ENCODE measurements at places on chromosomes 3 and 15.

- DNase-seq: no peak
Observed at GRCh38 chr3:31999907-32000439, 18.4 kb downstream of the ZNF860 start.

DNA sequence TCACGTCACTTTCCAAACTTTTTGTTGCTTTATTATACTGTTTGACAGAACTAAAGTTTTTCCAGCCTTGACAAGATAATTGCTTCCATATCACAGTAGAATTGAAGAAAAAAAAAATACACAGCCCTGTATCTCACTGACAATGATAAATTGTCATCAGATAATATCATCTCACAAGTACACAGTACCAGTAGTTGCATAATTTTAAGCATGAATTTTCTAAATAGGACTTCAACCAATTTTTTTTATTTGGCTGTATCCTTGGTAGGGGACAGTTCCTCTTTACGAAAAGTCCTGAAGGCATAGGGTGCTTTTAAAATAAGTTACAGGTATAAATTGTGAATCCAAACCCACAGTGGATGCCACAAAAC lies 230.7 kb downstream of the ATP8B4 start:
- DNase-seq: no peak

GRCh38 chr15:37907136-37907535 lies 27.3 kb upstream of the TMCO5A start:
- no peak for DNase-seq

GRCh38 chr3:156108616-156109015 lies 11.8 kb upstream of the KCNAB1 start:
- no peak for DNase-seq

DNA sequence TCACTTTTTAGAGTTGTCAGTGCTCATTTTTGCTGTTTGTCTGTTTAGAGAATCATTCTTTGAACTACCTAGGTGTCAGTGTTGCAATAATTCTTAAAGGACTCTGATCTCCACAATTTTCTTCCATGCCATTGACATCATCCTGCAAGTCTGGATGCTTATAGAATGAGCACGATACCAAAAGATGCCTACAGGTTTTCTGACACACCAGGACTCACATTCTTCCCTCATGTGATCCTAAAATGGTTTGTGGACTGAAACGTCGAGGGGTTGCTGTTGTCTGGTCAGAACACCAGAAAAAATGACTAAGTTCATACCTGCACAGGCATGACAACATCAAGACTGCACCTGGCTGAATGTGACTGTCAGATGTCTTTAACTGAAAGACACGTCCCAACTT lies 95.9 kb downstream of the SEMA5B start:
- no peak for DNase-seq

DNA sequence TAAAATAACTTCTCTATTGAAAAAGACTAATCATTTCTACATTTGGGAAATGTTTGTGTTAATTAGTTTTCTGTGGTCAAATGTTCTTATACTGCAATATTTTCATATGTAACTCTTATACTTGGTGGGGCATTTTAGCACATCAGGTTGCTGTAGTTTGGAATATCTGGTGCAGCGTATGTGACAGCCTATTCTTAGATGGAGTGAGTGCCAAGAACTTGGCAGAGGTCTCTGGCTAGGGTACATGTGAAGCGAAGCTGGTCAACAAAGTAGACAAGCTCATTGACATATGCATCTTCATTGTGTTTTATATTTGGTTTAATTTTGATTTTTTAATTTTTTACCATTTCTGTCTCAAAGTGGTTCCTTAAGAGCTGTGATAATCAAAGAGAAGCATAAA lies 53.2 kb downstream of the CHAC1 start:
- peak; percentile 27 for DNase-seq

DNA sequence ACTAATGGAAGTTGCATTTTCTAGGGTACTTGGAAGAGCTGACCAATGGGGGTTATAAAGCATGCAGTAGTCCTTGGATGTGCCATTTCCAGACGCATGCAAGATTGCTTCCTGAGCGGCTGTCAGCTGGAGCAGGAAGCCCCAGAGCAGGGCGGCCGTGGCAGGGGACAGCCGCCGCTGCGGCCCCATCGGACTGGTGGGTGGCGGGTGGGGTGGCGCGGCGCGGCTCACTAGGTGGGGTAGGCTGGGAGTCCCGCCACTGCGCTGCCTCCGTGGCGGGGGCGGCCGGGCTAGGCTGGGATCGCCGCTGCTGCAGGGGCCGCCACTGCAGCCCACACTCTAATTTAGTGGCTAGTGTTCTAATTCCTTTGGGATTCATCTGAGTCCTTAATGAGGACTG lies 56.5 kb upstream of the FGF7 start:
- no peak for DNase-seq

- no peak for DNase-seq
Observed at GRCh38 chr3:174822320-174822719, 36.8 kb upstream of the NAALADL2 start.

- DNase-seq: no peak
Observed at GRCh38 chr3:127015282-127016042, 32.5 kb downstream of the PLXNA1 start.

- DNase-seq: peak; percentile 63
Observed at GRCh38 chr15:70474471-70475406, 288.6 kb downstream of the UACA start.

GRCh38 chr15:64383760-64384159 lies 2.5 kb upstream of the PCLAF start:
- no peak for DNase-seq

- no peak for DNase-seq
Observed at GRCh38 chr3:15159501-15160136, 46.4 kb upstream of the CAPN7 start.

DNA sequence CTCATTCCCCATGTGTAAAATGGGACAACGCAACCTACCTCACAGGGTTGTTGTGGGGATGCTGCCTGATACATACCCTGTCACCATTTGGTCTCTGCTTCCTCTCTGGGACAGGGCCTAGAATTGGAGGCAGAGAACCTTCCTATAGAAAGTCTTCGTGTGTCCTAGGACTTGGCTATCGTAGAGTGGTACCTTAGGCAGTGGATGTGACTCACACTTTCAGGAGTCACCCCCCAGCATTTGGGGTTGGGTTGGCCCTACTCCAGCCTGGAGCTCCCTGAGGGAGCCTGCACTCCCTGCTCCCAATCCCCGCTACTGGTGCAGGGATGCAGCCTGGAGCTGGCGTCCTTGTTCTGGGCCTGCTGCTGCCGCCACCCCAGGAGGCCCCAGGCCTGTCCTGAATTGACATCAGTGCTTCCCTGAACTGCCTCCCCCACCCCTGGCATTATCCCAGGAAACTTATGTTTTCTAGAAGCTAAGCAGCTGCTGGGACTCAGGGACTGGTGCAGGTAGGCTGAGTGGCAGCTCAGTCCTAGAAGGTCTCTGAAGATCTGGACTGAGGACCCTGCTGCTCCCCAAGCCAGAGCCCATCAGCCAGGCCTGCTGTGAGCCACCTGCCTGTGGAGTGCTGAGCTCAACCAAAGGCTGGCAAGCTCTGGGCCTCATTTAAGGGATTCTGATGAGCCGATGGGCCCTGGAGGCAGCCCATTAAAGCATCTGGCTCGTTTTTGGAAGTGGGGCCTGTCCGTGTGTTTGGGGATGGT lies 9.9 kb downstream of the C15orf39 start:
- no peak for DNase-seq

DNA sequence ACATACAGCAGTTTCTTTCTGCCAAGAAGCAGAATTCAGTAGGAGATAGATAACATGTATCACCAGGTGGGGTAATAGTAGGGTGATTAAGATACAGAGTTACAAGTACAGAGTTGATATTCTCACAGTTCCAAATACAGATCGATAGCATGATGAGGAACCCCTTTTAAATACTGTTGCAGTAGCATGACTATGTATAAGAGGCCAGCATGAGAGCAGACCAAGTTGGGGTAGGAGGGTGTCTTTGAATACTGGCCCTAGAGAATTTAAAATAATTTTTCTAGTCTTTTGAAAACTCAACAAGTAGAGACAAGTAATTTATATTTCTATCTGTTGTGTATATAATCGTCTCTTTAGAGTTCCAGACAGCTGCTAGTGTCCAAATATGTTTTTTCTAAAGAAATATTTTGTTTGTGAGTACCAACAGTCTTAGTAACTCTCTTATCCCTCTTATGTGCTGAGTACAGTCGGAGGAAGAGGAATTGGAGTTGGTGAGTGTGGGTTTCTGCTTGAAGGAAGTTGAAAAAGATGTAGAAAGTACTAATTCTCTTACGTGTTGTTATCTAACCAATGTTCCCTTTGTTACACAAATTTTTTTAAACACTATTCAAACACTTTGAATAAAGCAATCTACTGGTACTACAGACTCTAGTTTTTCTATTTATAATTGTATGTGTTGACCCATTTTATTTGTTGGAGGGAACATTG lies 30.2 kb downstream of the LYSMD4 start:
- DNase-seq: no peak

- DNase-seq: peak; percentile 49
Observed at GRCh38 chr3:71063773-71064290, 519.7 kb downstream of the FOXP1 start.

DNA sequence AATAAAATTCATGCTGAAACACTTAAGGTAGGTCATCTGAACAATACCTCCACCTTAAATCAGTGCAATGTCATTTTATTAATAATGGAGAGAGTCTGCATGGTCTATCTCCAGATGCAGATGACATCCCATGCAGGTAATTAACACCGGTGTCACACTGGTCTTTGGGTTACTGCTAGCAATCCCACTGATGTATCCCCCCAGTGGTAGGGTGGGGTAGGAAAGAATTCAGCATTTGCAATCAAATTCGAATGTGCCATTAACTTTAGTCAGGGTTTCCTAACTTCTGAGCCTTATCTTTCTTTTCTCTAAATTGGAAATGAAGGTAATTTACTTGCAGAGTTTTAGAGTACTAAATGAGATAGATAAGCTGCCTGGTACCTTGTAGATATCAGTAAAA lies 44.4 kb downstream of the KIF15 start:
- DNase-seq: no peak

DNA sequence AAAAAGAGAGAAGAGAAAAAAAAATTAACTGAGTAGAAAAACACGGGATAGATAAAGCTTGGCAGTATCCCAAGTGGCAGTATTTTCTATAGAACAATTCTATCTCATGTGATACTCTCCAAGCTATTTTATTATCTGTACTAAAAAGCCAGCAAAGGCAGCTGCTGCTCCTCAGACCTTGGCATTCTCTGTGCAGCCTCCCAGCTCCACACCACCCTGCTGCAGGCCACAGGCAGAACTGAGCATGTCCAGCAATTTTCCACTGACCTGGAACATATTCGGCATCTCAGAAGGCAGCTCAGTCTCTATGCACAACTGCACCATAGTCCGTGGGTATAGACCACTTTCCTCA lies 1161.4 kb downstream of the IGSF11 start:
- no peak for DNase-seq

DNA sequence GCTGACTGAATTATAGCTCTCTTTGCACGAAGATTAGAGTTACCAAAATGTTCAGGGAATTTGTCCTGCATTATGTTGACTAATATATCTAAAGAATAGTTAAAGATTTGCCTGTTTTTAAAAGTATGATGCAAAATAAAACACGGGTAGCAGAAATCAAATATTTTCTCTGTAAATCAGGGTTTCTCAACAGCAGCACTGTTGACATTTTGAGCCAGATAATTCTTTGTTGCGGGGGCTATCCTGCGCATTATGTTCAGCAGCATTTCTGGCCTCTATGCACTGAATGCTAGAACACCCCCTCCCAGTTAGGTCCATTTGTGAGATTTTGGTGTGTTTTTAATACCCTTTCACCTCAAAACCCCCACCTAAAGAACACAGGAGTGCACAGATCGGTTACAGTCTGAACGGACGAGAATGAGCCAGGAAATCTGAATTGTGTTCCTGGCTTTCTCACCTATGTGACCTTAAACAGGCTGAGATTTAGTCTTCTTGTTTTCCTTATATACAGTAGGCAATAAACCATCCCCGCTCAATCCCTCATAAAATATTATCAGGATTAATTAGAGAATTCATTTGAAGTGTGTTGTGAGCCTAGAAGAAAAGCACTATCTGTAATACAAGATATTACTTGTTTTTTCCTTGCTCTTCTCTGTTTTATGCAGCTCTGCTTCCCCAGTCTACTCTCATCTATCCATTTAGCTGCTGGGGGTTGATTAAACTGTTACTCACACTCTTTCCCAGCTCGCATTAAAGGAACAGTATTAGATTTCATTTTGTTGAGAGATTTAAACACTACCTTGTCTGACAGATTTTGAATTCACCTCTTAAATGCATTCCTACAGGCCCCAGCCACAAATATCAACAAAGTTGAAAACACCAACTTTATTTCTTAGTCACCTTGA lies 247.5 kb upstream of the GOLIM4 start:
- no peak for DNase-seq

DNA sequence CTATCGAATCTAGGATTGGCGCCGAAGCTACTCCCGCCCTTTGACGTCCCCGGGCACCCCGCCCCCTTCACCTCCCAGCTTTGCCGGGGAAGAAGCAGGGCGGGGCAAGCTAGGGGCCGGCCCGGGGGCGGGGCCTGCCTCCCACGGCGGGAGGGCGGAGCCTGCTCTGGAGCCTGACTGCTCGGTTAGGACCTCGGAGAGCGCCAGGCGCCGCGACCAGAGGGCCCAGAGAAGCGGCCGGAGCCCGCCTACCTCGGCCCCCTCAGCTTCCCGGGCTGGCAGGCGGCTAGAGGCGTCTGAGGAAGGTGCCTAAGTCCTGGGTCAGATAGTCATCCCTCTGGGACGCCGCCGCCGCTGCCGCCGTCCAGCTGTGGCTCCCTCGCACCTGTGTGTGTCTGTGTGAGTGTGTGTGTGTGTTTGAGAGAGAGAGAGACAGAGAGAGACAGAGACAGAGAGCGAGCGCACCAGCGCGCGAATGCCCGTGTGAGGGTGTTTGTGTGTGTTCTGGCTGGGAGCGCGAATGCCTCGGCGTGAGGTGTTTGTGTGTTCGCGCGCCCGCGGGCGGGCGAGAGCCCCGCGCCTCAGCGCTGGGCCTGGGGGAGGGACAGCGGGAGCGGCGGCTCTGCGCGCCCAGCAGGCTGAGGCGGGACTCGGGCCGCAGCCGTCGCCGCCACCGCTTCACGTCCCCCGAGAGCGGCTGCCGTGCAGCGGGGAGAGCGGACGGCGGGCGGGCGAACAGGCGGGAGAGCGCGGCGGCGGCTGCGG lies at the start of gene STXBP5L:
Gene STXBP5L (plus strand): TSS at position 176 of the 765 bp plus-strand sequence. CDS start 1,374 bp downstream, outside the sequence.
- peak; percentile 60 for DNase-seq

DNA sequence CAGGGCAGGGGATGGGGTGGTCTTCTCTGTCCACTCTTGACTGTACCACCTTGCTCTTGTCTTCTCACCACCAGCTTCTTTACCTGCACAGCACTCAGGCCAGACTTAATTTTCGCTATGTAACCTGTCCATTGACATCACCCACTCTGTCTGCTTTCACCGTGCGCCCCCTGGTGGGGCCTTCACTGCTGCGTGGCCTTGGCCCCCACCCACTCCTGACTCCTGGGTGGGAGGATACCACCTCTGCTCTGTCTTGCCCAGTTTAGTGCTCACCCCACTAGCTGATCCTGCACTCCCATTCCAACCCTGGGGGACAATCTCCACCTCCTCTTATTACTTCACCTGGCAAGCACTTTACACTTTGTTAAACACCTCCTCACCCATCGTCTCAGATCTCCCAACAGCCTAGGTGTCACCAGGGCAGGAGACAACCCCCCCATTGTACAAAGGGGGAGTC lies 17.7 kb downstream of the PTH1R start:
- DNase-seq: peak; percentile 85

- no peak for DNase-seq
Observed at GRCh38 chr3:127781411-127782001, 40.8 kb downstream of the MGLL start.

- no peak for DNase-seq
Observed at GRCh38 chr15:67240235-67241131, 14.0 kb downstream of the AAGAB start.

GRCh38 chr15:84714821-84715220 lies 1.1 kb downstream of the SEC11A start:
- DNase-seq: no peak

- DNase-seq: no peak
Observed at GRCh38 chr3:55823829-55824228, 336.7 kb upstream of the WNT5A start.
